ENCODE measurements at places on chromosomes 2 and 18.

GRCh38 chr2:19357402-19358241, 801 bp downstream of the OSR1 start:
- no peak for DNase-seq

GRCh38 chr2:181596556-181596955, 60.3 kb downstream of the CERKL start:
- DNase-seq: no peak

DNA sequence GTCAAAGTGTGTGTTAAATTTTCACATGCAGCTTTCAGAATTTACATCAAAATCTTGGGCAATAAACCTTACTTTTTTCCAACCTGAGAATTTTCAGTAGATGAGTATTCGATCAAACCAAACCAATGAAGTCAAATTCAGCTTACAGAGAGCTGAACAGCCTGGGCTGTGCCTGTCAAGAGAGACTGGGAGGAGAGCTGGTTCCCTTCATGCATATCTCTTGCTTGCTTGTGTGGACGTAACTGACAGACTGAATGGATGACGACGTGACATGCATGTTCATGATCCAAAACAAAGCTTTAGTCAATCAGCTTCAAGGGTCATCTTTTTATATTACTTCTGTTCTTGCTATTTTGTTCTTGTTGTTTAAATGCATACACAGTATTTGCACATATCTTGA, 145.2 kb downstream of the GALNT3 start:
- DNase-seq: no peak

- DNase-seq: no peak
These were observed 682.9 kb downstream of the KCNJ3 start for GRCh38 chr2:155381436-155381835.

- no peak for DNase-seq
These were observed 241.6 kb downstream of the SUCLG1 start for GRCh38 chr2:84217456-84217855.

DNA sequence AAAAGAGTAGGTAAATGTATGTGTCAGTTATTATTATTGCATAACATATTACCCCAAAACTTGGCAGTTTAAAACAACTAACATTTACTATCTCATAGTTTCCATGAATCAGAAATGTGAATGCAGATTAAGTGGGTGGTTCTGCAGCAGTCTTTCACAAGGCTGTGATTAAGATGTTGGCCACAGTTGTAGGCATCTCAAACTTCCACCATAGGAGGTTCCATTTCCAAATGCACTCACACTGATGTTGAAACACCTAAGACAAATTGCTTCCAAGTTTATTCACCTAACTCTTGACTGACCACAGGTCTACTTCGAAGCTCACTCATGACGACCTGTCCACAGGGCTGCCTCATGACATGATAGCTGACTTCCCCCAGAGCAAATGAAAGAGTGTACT, 360.8 kb downstream of the GRB14 start:
- no peak for DNase-seq

- no peak for DNase-seq
These were observed 39.2 kb downstream of the GREB1 start for GRCh38 chr2:11572996-11573395.

DNA sequence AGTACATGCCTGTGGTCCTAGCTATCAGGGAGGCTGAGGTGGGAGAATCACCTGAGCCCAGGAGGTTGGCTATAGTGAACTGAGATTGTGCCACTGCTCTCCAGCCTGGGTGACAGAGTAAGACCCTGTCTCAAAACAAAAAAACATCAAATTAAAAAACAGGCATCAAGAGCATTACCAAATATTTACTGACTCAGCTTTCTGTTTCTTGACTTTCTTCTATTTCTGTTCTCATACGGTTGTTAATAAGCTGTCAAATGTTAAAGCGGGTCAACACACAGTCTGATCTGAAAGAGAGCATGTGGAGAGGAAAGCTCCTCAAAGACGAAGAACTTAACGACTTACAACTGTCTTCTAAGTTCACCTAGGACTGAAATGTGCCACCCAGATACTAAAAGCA, 59.0 kb downstream of the ITGB1BP1 start:
- DNase-seq: no peak

DNA sequence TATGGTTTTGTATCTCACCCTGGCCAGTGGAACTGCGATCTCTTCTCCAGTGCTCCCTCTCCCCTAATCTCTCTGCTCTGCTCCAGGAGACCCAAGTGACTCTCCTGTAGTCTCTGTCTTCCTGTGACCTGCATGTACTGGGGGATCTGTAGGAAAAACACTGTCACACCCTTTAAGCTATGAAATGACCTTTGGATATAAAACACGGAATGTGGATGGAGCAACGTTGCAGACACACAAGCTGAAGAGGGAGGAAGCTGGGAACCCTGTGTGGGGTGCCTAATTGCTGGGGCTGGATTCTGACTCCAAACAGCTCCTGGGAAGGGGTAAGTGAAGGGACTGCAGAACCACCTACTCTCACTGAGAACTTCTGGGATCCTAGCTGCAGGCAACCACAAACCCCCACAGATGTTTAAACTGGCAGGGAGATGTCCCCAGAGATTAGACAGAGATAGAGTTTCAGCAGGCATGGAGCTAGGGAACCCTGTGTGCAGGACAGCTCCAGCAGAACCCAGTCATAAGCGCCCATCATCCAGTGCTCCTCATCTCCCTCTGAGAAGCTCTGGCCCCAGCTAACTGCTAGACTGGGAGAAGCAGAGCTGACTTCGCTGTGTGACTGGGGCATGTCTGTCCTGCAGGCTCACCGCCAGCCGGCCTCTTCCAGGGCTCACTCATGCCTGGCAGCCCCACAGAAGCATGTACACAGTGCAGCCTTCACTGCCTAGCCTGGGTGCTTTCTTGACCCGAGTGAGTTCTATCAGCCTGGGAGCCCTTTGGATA, 482.7 kb upstream of the SETBP1 start:
- no peak for DNase-seq

- peak; percentile 64 for DNase-seq
These were observed 165.2 kb downstream of the SH3BP4 start for GRCh38 chr2:235116885-235117492.

GRCh38 chr2:198347349-198347748, 543.0 kb downstream of the PLCL1 start:
- DNase-seq: no peak

DNA sequence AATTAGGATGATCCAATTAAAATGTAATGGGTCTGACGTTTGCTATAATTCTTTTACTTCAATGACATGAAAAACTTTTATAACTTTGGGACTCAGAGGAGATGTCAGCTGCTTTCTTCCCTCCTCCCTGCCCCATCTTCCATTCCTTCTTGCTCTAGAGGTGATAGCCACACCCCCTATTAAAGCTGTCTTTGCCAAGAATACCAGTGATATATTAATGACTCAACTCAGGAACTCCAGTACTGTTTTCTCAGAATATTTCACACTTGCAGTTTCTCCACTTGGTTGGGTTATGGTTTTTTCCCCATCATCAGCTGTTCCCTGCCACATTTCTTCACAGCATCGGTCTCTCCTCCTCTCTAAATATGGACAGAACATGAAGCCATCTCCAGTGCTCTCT, 184.0 kb downstream of the KCNE4 start:
- DNase-seq: no peak

GRCh38 chr2:166695154-166695553, 193.1 kb upstream of the XIRP2 start:
- DNase-seq: no peak

GRCh38 chr2:84302513-84303412, 156.3 kb downstream of the SUCLG1 start:
- DNase-seq: peak; percentile 74

DNA sequence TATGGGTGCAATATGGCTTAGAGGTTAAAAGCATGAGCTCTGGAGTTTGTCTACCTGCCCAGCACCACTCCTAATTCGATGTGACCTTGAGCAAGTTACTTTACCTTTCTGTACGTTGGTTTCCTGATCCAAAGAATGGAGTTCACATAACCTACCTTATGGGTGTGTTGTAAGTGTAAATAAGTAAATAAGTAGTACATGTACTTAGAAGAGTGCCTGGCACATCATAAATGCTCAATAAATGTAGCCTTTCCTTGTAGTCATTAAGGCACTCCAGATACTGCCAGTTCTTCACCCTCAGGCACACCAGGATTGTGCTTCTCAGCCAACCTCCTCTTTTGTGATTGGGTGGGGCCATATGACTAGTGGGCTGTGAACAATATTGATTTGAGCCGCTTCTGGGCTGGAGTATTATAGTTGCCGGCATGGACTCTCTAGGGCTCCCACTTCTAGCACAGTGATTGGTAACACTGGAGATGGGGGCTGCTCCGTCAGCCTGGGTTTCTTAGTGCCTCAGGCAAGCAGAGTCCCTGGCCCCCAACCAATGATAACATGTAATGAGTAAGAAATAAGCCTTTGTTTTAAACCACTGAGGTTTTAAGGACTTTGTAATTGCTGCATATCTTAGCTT, 101.7 kb upstream of the NOSTRIN start:
- no peak for DNase-seq

DNA sequence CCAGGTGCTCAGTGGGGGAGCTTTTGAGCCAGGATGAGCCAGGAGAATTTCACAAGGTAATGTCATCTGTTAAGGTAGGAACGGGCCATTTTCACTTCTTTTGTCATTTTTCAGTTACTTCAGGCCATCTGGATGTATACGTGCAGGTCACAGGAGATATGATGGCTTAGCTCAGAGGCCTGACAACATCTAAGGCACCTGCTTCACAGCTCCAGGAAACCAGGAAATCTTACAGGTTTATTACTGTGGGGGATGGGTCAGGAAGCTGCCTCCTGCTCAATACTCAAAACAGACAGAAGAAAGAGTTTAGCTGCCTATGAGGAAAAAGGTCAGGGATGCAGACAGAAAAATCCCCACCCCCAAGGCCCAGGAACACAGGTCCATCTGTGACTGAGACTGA, 364.3 kb upstream of the LRP1B start:
- DNase-seq: no peak

- no peak for DNase-seq
These were observed 223.8 kb upstream of the SYT4 start for GRCh38 chr18:43501099-43501498.

- DNase-seq: no peak
These were observed 19.3 kb upstream of the LOXHD1 start for GRCh38 chr18:46676182-46676835.

- no peak for DNase-seq
These were observed 151.0 kb downstream of the TPO start for GRCh38 chr2:1563943-1564891.

GRCh38 chr2:184834699-184835397, 236.5 kb downstream of the ZNF804A start:
- DNase-seq: no peak

- no peak for DNase-seq
These were observed 86.4 kb upstream of the SLC35G4 start for GRCh38 chr18:11522992-11523391.

DNA sequence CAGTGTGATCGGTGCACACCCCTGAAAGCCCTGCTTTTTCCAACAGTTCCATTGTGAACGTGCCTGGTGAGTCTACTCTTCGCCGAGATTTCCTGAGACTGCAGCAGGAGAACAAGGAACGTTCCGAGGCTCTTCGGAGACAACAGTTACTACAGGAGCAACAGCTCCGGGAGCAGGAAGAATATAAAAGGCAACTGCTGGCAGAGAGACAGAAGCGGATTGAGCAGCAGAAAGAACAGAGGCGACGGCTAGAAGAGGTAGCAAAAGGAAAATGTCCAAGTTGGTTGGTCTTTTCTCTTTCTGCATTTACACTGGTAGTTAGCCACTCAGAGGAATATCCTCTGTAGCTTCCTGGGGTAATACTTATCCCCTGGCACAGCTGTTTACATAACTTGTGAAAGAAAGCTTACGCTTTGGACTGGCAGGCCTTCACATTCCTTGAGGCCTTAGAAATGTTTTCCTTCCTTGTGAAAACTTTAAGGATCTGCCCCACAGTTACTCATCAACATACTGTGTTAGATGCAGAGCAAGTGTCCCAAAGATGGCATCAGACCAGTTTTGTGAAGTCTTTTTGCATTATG, 146.6 kb downstream of the MAP4K4 start:
- no peak for DNase-seq

- DNase-seq: peak; percentile 95
These were observed at the start of gene CTDP1 for GRCh38 chr18:79679552-79680099. Gene CTDP1, plus strand, starts transcription at chr18:79679803. Its CDS starts 145 bp downstream, at chr18:79679948.

GRCh38 chr2:151261231-151261976, at the start of gene RBM43:
Gene RBM43, minus strand, starts transcription at chr2:151261863. Its CDS starts 136 bp downstream, at chr2:151261727.
- peak; percentile 97 for DNase-seq

DNA sequence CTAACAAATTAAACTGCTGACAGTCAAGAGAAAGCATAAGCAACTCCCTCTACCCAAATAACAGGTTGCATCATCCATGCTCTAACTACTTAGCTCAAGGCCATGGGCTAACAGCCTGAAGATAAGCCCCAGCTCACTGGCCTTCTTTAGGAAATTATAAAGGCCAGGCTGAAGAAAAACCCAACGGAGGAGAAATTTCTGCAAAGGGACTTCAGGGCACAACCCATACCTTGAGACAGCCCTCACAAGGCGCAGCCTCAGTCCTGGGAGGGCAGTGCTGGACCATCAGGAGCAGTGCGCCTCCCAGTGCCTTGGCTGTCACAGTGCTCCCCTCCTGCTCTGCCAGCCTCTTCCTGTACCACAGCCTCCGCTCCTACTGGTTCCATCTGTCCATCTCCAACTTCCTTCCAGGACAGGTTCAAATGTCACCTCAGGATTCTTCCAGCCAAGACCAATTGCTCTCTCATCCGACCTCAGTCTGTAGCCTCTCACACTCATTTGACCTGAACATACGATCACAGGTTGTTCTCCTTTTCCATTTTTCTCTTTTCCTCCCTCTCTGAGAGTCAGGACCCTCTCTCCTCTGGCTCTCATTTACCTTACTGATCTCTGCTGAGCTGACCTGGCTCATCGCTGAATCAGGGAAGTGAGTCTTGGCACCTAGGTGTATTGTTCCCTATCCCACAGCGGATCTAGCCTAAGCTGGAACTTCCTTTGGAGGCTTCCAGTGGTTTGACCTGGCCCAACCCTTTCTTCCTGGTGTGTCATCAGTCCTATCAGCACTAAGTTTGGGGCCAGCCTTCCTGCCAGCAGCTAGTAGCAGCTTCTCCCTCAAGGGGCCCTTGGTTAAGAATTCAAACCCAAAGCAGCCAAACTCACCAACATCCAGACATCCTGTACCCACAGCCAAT, 1.9 kb downstream of the MCFD2 start:
- DNase-seq: peak; percentile 63

DNA sequence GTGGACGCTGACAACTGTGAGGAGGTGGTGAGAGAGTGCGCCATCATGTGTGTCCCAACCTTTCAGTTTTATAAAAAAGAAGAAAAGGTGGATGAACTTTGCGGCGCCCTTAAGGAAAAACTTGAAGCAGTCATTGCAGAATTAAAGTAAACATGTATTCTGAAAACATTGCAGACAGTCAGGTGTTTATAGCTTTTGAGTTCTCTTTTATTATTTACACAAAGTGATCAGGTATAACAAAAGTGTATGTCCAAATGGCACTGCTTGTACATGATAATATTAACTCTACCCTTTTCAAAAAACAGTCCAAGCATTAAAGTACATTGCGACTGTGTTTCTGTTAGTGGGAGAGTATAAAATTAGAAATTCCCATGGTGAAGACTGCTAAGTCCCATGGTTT, 2.2 kb downstream of the TXNDC2 start:
- no peak for DNase-seq

DNA sequence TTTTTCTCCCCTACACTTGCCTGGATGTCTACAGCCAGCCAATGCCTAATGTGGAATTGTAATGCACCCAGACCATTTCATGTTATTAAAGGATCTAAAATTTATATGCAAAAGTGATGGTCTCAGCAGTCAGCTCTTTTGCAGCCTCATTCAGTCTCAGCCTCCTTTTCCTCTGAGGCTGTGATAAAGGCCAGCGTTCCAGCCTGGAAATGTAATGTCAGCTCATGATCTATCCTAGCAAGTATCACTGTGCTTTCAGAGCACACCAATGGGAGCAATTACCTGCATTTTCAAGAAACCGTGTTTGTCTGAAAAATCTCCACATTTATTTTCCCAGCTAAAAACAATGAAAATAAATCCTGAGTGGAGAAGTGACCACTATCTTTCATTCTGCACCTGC, 274.6 kb downstream of the CDH20 start:
- no peak for DNase-seq
